ENCODE measurements at places on chromosomes 12 and 14.

DNA sequence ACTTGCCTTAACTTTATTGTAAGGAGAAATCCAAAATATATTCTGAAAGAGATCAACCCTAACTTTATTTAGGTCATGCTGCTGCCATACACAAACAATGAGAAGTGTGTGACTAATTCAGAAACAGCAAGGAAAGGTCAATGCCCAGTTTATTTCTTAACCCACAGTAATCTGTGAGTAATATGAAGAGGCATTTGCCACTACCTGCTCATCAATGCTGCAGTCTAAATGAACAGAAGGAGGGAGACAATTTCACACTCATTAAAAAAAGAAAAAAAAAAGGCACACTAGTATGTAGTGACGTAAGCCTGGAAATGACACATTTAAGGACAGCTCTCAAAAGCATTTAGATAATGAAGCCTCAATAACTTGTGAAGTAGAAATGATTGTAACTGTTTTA lies 90.5 kb upstream of the FOXN3 start:
- DNase-seq = no peak

- no peak for DNase-seq
Observed at GRCh38 chr12:106871477-106871876, 84.2 kb upstream of the TMEM263 start.

- DNase-seq = no peak
Observed at GRCh38 chr12:127237151-127237550, 1029.8 kb upstream of the TMEM132C start.

DNA sequence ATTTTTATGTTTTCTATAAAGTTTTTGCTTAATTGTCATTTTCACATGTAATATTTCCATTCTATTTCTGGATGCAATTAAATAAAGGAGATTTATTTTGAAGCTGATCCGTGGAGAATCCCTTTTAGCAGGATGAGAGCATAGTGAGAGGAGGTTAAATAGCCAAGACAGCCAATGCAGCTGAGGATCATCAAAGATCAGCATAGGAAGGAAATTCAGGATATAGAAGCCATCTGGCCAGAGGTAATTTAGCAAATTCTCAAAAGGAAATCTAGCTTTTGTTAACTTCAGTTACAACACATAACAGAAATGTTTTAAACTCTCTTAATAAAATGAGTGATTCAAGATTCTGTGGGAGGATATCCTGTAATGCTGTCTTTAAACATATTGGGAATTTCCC lies 122.8 kb upstream of the PDE3A start:
- no peak for DNase-seq

- DNase-seq = no peak
Observed at GRCh38 chr12:111185206-111185888, 183.5 kb downstream of the PHETA1 start.

Measured in stimulated activated CD4-positive, alpha-beta T cell treated with anti-CD3 and anti-CD28 coated beads, Interleukin-4, amount 100 ng/mL, for 4 hours (primary cell).